ENCODE measurements at places on chromosomes 11 and 22.

- no peak for DNase-seq
These were observed 24.5 kb downstream of the ZNF280B start for GRCh38 chr22:22484023-22484422.

GRCh38 chr11:122275508-122275907, 159.5 kb upstream of the BLID start:
- DNase-seq = no peak

DNA sequence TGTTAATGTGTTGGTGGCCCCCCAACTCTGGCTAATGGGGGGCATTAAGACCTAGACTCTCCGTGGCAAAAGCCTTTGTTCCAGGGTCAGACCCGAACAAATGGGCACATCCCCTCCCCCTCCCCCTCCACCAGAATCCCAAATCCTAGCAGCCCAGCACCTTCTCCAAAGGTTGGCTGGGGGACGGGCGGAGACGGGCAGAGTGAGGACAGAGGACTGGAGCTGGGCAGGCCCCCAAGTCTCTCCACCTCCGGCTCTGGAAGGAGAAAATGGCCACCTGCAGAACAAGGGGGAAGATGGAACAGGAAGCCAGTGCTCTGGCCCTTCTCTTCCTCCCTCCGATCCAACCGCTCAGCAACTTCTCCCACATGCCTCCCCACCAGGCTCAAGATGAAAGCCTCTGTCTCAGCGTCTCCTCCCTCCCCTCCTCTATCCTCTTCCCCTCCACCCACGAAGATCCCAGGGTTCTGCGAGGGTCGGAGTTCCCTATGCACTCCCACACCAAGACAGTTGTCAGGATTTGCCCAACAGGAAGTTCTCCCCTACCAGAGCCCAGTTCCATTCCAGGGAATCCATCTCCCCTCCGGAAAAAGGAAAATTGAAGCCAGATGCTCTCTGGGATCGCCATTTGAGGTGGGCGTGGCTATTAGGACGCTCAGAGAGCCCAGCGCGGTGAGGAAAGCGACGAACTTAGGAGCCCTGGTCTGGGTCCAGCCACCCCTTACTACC, 20.1 kb downstream of the ADA2 start:
- no peak for DNase-seq

GRCh38 chr11:8022876-8023275, 35.7 kb downstream of the EIF3F start:
- DNase-seq = no peak

- peak; percentile 92 for DNase-seq
These were observed 98.8 kb downstream of the PKNOX2 start for GRCh38 chr11:125263268-125263790.
